Stimulated activated CD8-positive, alpha-beta memory T cell treated with anti-CD3 and anti-CD28 coated beads, Interleukin-2, amount 100 ng/mL, for 1 hour (primary cell): ENCODE measurements at places on chromosomes 3 and 15.

GRCh38 chr15:40879609-40880008 lies 5.6 kb upstream of the RHOV start:
- DNase-seq = no peak

DNA sequence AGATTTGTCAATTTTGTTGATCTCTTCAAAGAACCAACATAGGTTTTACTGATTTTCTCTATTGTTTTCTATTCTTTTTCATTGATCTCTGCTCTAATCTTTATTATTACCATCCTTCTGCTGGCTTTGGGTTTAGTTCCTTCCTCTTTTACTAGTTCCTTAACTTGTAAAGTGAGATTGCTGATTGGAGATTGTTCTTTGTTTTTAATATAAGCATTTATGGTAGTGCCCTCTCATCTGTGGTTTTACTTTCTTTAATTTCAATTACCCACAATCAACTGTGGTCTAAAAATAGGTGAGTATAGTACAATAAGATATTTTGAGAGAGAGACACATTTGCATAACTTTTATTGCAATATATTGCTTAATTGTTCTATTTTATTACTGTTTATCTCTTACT lies 13.2 kb upstream of the CLRN1 start:
- no peak for DNase-seq

GRCh38 chr3:37993460-37993819 lies 2.9 kb downstream of the VILL start:
- no peak for DNase-seq

DNA sequence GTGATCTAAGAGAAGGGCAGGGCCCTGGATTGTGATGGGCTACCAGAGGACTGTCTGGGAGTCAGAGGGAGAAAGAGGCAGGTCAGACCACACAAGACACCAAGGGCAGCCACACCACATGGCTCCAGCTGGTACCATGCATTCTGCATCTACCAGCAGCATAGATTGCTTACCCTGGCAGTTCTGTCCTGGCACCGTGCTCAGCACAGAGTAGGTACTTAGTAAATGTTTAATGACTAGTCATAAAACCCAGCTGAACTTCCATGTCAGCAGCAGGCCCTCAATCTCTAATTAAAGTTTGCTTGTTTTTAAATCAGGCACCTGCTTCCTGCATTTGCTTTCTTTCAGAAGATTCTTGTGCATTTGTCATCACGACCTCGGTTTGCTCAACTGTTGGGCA lies 77.3 kb upstream of the ATP2B2 start:
- no peak for DNase-seq

DNA sequence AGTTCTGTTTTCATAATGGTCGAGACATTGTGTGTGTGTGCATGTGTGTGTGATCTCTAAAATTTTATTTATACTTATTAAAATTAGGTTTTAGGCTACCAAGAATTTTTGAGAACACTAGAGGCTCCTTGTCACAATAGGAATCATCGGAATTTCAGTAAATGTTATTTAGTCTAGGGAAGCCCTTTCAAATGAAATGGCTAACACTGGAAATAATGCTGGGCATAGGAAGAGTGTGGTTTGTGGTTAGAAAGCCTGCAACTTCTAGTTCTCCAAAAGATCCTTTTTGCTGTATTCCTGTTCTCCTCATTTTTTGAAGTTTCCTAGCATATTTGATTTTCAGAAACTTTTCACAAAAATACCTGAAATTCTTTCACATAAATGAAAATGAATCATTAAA lies 92.5 kb upstream of the MBNL1 start:
- no peak for DNase-seq

- no peak for DNase-seq
These were observed 62.0 kb downstream of the PLD1 start for GRCh38 chr3:171748064-171748924.

- no peak for DNase-seq
These were observed 83.0 kb upstream of the UBP1 start for GRCh38 chr3:33523093-33523667.

DNA sequence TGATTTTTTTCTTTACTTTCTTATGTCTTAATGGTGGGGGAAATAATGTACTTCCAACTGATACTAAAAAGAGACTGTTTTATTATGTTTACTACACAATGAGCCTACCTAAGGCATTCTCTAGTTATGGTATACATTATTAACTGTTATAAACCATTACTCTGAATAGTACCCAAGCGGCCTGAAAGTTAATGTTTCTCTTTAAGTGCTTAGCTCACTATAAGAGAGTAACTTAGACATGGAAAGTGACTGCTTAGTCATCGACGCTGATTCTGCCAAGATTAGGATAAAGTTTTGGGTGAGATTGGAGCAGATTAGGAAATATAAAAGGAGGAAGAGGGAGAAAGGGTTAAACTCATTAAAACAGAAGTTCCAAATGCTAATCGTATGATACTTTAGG lies 365.0 kb downstream of the NLGN1 start:
- DNase-seq = no peak

DNA sequence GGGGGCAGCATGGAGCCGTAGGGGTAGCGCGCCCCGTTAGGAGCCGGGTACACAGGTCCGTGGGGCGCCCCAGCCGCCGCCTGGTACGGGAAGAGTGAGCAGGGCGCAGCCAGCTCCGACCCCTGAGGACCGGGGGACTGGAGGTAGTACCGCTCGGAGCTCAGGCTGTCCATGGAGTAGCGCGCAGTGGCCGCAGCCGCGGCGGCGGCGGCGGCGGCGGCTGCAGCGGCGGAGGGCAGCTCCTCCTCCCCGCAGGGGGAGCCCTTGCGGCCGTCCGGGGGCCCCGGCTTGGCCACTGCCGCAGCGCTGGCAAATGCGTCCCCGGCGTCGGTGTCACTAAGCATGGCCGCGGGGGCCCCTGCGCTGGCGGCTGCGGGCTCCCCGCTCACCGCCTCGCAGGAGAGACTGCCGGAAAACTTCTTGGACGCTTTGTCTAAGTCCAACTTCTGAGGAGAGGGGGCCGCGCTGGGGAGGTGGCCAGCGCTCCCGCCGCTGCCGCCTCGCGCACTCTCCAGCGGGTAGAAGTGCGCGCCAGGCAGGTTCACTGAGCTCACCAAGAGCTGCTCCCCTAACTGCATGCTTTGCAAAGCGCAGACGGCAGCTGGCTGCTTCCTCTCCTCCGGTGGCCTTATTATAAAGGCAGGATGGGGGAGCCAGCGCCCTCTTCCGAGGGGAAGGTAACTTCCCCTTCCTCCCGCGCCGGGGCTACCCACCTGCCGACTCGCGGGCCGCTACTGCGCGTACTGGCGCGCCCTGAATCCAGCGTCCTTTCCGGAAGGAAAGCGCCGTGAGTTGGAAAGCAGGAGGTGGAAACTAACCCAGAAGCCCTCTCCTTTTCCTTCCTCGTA lies at the start of gene EOMES:
Gene EOMES (minus strand): TSS at position 607 of the 848 bp plus-strand sequence. CDS start 29 bp downstream, at position 578.
- DNase-seq = peak; percentile 52

DNA sequence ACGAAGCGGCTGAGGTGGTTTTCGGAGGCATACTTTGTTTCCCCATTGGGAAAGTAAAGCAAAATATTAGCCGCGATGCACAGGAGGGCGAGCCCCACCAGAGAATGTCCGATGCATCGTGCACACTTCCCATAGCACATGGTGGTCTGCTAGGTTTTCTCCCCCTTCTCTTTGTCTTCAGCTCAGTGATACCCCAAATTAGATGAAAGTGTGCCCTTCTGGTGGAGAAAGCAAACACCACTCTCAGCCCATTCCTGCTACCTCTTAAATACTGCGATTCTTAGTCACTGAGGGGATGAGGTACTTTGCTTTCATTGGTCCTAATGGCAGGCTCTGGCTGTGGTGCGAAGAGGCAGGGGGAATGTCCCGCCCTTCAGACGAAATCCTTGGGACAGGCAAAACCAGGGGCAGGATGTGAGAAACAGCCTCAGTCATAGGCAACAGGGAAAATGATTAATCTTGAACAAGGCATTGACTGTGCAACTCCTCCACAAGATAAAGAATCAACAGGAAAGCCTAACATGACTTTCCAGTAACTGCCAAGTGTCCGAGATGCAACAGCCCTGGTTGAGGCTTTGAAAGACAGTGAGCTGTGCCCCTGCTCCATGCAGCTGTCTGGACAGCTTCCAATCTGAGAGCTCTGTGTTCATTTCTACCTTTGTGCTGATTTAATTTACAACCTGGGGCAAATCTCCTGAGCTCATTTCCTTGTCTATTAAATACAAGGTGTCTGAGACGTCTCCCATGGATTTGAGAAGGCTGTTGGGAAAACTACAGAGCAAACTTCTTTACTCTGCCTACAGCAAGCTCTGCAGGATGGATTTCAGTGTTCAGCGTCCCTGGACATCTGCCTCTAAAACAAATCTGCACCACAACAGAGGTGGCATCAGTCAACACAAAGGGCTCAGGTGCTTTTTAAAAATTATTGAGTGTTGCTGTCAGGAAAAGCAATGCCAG lies at the start of gene TM4SF1:
Gene TM4SF1 (minus strand): TSS at position 242 of the 957 bp plus-strand sequence. CDS start 102 bp downstream, at position 140.
- no peak for DNase-seq

GRCh38 chr15:23385886-23386430 lies 31.4 kb downstream of the GOLGA8S start:
- DNase-seq = no peak

DNA sequence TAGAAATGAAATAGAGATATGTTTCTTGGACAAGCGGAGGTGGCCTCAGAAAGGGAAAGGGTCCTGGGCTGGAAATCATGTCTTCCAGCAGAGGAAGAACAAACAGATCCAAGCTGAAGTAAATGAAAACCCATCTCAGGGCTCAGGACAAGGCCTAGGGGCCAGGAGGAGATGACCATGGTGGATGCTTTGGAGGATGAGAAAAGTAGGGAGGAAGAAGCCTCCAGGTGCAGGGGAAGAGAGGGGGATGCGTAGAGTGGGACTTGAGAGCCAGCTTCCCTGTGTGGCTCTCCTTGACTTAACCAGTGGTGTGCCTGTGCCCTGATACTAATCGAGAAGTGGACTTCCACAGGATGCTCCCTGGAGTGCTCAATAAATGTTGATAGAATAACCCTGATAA lies 203.2 kb downstream of the FAM43A start:
- DNase-seq = no peak

- DNase-seq = no peak
These were observed 730 bp upstream of the ZNF710 start for GRCh38 chr15:90000186-90001001.

- DNase-seq = peak; percentile 22
These were observed 679 bp downstream of the IQGAP1 start for GRCh38 chr15:90388462-90389380.

- no peak for DNase-seq
These were observed 41.5 kb downstream of the ADGRG7 start for GRCh38 chr3:100650651-100651619.

- DNase-seq = no peak
These were observed 14.2 kb upstream of the ANKDD1A start for GRCh38 chr15:64897345-64897985.

DNA sequence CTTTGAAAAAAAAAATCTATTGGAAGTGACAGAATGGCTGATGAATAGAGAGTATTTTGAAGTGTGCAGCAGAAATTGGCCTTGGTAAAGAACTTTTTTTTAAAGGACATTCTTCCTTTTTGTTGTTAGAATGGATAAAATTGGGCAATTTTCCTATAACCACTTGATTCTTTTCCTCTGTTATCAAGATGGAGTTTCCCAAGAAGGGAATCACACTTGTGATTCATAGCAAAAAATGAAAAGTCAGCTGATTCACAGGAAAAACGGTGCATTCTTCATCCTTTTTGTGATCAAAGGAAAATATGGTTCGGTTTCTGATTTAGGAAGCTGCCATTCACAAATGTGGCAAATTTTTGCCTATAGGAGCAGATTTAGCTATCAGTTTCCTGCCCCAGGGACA lies 486.8 kb downstream of the GBE1 start:
- DNase-seq = no peak

GRCh38 chr3:192026661-192027060 lies 565.7 kb downstream of the PYDC2 start:
- DNase-seq = no peak

GRCh38 chr3:113128386-113129015 lies 82.9 kb upstream of the BOC start:
- no peak for DNase-seq

GRCh38 chr3:162034368-162034767 lies 537.8 kb downstream of the OTOL1 start:
- no peak for DNase-seq

GRCh38 chr3:7270731-7271130 lies 409.8 kb downstream of the GRM7 start:
- no peak for DNase-seq

GRCh38 chr3:2929574-2929973 lies 180.6 kb downstream of the IL5RA start:
- DNase-seq = no peak

GRCh38 chr3:129119365-129120100 lies 2.1 kb downstream of the RAB43 start:
- DNase-seq = no peak

DNA sequence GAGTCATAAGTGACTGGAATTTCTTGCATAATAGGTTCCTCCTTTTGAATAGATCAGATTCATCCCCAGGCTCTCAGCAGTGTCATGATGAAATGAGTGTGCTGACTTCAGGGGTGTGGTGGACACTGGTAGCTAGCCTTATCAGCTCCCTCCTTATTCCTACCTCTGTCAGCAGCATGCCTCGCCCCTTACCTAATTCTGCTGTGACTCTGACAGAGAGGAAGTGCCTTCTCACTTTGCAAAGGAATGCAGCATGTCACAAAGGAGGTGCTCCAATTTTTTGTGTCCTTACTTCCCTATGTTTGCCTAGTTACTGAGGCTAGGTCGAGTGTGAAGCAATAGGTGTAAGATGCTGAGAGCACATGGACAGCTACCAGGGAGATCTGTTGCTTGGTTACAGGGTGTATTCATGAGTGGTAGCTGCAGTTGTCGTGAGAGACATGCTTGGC lies 90.6 kb downstream of the TNFAIP8L3 start:
- DNase-seq = no peak

DNA sequence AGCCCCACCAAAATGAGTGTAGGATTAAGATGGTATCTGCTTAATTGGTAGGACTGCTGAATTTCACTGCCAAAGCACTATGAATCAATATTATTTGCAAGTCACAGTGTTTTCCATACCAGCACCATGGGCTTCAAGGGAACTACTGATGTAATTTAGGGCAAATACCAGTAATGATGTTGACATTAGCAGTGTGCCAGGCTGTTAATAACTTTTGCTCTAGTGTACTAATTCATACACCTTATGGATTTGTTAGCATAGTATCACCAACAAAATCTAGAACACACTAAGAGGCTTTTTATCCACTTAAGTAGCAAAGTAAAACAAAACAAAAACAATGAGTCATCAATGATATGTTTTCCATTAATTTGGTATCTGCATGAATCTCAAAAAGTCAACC lies 888.2 kb downstream of the CADM2 start:
- DNase-seq = no peak

GRCh38 chr3:44323341-44323955 lies 15.1 kb upstream of the TCAIM start:
- no peak for DNase-seq

DNA sequence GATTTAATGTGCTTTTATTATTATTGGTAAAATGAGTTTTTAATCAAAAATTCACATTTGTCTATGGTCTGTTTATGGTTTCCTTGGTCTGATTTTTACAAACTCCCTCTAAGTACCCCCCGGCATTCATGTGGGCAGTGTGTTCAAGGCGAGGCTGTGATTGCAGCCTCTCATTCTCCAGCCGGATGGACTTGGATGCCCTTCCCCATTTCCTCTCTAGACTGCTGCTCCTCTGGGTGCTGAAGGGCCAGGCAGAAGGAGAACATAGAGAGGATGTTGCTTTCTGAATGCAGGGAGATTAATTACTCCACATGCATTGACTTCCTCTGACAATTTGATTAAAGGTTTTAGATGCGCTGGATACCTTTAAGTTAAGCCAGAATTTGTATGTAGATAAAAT lies 3.9 kb upstream of the TMC3 start:
- DNase-seq = no peak

GRCh38 chr3:66534304-66534845 lies 33.6 kb upstream of the LRIG1 start:
- DNase-seq = no peak

GRCh38 chr15:40917585-40917984 lies 11.6 kb upstream of the DLL4 start:
- no peak for DNase-seq

- no peak for DNase-seq
These were observed 824.7 kb upstream of the NECTIN3 start for GRCh38 chr3:110246796-110247376.
